Stimulated activated CD4-positive, alpha-beta T cell treated with anti-CD3 and anti-CD28 coated beads, Interleukin-12 subunit alpha, Interleukin-12 subunit beta, amount 100 ng/mL, for 24 hours (primary cell): ENCODE measurements at places on chromosomes 3 and 15.

- no peak for DNase-seq
These were observed 147.9 kb downstream of the IMPG2 start for GRCh38 chr3:101172516-101172915.

DNA sequence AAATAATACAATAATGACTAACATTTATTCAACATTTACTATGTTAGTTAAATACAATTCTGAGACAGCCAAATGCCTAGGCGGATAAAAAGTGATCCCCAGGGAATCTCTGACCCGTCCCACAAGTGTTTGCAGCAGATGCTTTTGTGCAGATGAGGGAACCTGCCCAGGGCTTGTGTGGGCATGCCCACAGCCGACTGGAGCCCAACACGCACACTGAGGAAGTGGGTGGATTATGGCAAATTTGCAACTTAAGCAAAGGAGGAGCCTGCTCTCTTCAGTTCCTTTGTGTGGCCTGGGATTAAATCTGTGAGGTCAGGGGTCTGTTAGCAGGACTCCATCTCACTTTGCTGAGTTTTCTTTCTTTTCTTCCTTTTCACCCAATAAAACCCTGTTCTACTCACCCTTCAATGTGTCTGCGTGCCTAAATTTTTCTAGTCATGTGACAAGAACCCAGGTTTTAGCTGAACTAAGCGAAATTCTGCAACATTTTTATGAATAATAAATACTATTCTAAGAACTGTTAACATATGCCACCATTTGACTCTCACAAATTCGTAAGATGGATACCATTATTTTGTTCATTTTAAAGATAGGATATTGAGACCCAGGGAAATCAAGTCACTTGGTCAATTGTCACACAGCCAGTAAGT, 13.9 kb upstream of the RTP1 start:
- no peak for DNase-seq

DNA sequence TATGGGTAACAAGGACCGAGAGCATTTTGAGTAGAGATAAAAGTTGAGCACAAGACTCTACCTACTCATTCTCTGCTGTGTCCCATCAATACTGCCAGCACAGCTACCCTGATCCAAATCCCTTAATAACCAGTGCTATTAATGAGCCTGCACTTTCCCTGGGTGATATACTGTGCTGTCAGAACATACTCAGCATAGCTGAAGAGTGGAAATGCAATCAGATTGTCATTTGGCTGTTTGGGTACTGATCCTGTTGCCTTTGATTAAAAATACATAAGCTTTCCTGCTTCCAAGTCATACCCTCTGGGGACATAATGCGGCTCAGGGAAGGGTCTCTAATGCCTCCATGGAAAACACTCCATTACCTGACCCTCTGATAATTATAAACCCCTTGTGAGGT, 917.5 kb downstream of the SQOR start:
- no peak for DNase-seq

DNA sequence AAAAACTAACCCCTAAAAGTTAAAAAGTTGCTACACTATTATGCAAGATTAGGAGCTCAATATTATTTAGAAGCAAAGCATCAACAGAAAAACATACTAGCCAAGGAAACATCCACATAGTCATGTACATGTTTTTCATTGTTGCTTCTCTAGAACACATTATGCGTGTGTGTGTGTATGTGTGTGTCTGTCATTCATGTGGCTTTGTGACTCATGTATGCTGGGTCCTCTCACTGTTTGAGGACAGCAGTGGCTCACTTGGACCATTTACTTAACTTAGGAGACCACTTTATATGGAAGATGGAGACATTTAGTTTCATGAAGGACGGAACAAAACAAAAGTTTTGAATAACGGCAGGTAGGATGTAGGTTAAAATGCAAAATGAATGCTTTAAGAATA, 219.4 kb upstream of the THBS1 start:
- DNase-seq: no peak

GRCh38 chr3:184728010-184728527, 16.2 kb upstream of the MAGEF1 start:
- DNase-seq: no peak

- DNase-seq: no peak
These were observed 100.1 kb upstream of the LPP start for GRCh38 chr3:188053710-188054380.

DNA sequence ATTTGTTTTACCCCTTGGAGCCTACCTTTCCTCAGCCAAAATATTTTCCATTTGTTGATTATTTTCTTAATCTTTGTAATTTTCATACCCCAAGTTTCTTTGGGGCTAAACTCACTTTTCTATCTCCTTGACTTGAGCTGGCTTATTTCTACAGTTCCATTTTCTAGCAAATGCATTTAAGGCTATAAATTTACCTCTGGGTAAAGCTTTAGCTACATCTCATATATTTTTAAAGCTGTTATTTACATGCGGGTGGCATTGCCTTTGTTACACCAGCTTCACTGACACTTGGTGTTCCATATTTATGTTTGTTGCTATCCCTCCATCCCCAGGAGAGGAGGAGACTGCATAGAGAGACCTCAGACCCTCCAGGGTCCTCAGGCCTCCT, 136.3 kb downstream of the NUP210 start:
- no peak for DNase-seq

GRCh38 chr3:63981980-63982379, 41.3 kb downstream of the PSMD6 start:
- DNase-seq: no peak

DNA sequence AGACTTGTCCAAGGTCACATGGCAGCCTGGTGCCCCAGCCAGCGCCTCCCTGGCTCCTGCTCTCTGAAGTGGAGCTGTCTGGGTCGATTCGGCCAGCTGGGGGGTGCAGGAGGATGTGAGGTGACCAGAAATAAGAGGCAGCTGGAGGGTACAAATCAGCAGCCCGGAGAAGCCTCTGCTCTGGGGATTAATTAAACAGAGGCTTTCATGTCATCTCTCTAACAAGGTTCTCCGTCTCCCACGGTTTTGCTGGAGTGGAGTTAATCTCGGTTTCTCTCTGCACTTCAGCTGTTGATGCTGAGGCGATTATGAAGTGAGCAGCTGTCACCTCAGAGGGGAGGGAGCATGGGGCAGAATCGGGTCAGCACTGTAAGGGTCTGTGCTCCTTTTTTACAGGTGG, 236.8 kb downstream of the TLE3 start:
- DNase-seq: no peak

GRCh38 chr15:70038730-70039392, 58.9 kb downstream of the TLE3 start:
- DNase-seq: no peak

- no peak for DNase-seq
These were observed 27.8 kb downstream of the SLC27A2 start for GRCh38 chr15:50209809-50210208.

DNA sequence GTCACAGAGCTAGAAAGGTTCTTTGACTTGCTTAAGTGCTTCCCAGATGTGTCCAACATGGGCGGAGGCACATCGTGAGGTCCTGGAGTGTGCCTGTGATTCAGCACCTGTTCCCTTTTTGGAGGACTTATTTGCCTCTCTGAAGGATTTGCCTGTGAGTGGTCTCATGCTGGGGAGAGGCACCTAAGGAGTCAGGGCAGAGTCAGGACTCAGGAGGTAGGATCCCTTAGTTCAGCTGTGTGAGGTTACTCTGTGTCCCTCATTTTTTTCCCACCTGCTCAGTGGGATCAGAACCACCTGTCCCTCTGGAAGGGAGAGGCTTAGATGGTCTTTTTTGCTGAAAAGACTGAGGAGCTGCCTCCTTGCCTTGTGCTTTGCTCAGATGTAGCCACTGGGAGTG, 3.0 kb downstream of the ZNF589 start:
- DNase-seq: no peak

GRCh38 chr15:45372041-45372995, 6.0 kb downstream of the GATM start:
- DNase-seq: no peak

DNA sequence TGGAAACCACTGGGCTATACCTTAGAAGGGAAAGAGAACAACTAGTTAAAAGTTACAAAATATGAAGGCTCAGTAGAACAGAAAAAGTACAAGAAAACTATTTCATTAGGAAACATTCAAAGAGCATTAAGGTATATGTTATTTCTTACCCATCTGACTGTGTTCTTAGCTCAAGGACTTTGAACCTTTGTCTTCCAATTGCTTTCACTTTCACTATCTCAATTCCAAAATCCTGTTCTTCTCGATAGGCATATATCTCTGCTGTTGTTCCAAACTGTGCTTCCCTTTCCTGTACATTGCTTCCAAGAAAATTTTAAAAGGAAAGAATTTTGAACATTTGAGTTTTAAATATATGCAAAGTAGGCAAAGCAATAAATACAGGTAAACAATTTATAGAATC, 6.9 kb downstream of the CRBN start:
- no peak for DNase-seq

DNA sequence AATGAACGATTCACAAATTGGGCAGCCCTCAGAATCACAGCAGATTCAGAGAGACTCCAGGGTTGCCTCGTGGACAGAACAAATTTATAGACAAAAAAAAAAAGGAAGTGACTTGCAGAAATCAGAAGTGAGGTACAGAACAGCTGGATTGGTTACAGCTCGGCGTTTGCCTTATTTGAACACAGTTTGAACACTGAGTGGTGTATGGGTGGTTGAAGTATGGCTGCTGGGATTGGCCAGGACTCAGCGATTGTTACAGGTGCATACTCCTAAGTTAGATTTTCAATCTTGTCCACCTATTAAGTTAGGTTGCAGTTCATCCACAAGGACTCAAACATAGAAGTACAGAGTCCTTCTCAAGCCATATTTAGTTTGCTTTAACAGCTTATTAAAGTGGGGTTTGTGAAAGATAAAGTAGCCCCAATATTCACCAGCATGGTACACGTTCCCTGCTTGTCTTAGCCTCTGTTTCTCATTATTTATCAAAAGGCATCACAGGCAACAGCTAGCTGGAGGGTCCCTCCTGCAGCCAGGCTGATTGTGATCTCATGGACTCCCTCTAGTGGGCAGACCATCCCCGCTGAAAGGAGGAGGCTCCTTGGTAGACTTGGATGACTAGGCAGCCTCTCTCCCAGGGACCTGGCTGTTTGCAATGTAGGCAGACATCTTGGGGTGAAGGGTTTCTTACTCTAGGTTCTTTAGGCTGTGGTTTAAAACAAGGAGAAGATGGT, 17.6 kb upstream of the ALDH1L1 start:
- no peak for DNase-seq

DNA sequence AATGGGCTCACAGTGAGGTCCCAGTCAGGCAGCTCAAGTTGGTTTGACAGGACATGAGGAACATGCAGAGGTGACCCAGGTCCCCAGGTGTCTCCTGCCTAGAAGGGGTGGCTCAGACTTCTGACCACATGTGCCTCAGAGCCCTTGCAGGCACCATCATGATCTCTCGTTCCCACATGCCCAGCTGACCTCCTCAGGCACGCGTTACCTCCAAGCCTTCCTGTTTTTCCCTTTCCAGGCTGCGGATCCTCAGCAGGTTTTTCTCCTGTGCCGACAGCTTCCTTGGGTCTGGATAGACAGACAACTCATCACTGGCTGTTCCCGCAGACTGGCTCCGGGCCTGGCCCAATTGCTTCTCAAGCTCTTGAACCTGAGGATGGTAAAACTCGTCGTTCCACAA, 30.4 kb downstream of the CCDC13 start:
- DNase-seq: no peak

GRCh38 chr15:97470417-97470816, 490.1 kb upstream of the ARRDC4 start:
- DNase-seq: no peak

GRCh38 chr3:56929809-56930615, 128.3 kb upstream of the ARHGEF3 start:
- DNase-seq: no peak

DNA sequence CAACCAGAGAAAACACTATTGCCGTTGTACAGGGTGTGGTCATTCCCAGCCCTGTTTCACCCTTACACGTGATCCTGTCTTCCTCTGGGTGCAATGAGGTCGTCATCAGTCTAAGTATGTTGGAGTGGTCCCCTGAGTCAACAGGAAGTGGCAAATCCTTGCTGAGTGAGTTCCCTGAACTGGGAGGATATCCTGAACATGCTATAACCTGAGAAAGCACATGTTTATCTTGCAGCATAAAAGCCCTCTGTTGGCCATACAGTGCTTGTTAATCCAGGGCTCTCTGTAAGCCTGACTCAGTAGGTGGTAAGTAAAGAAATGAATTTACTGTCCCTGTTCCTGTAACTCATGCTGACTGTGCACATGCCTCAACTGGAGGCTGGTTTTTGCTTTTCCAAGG, 477.8 kb upstream of the RGMA start:
- DNase-seq: no peak

- no peak for DNase-seq
These were observed 11.2 kb downstream of the FMN1 start for GRCh38 chr15:33183334-33183733.

DNA sequence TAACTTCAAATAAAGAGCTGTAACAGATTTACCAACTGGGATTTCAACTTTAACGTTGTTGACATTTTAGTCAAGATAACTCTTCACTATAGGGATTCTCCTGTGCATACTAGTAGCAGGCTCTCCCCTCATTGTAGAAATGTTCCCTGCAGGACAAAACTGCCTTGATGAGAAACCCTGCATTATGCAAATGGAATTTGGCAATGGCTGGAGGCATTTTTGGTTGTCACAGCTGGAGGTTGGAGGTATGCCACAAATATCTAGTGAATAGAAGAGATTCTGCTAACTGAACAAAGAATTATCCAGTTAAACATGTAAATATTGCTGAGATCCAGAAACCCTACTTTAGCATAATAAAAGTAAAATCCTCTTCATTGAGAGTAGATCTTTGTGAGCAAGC, 928.8 kb upstream of the ALCAM start:
- DNase-seq: no peak

DNA sequence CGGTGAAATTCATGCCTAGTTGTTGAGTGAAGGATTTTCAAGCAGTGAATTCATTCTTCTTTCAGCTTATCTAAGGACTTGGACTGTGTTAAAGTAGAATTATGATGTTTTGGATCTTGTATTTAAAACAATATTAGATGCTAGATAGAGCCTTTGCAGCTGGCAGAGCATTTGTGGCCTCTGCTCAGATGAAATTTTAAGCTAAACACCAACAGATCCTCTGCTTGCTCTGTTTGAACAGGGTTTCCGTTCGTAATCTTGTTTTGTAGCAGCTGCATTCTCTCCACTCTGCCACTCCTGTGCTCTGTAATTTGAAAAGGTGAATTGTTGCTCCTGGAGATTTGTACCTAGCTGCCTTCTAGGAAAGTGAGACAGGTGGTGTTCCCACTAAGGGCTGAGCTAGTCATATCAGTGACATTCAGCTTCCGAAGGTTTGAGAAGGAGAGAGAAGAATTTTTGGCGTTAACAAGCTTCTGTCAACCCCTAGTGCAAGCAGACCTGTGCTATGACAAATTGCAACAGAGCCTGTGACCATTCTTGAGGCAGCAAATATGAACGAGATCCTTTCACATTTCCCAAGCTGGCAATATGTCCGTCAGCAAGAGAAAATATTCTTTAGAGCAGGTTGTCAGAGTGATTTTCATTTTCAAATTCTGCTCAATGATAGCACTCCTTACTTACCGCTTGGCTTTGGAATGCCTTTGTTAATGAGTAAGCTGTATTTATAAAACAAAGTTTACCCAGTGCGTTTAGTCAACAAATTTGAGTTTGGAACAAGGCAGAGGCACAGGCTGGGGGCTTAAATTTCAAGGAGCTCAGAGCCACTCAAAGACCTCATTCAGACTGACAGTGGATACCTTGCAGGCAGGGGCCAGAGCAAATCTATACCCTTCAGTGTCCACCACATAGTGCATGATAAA, 5.3 kb downstream of the CHST2 start:
- DNase-seq: no peak

- no peak for DNase-seq
These were observed 7.4 kb upstream of the RIOX2 start for GRCh38 chr3:97979610-97980009.

GRCh38 chr3:161104561-161105551, at the start of gene B3GALNT1:
TSS of gene B3GALNT1 (minus strand) at chr3:161105349. CDS start at chr3:161086754, 18,595 bp downstream.
- DNase-seq: no peak
